ENCODE measurements at places on chromosomes 2 and 18. TPM values are rescaled to one million over a fixed set of nuclear protein-coding genes. Genes with fewer than 3 reads are reported as not detected.
A peak's percentile ranks its signal among the peaks of the same experiment; 100 is the strongest.

Gene GPR17
- total RNA-seq: not detected

Gene FIGN
- 10.8 TPM for total RNA-seq

Gene IL18R1
- total RNA-seq: 22.2 TPM

DNA sequence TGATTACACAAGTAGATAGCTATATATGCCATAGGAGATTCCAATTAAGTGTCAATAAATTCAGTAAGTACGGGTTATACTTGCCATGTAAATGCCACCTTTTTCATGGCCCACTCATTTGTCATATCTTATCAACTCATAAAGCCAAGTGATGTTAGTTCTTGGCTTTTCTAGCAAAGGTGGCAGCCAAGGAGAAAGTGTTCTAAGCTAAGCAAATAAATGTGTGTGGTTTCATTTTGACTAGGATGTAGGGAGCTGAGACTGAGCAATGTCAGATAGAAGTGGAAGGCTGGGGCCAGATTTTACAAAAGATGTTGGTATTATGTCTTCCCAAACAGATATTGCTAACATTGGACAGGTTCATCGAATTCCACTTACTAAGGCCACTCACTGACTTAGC, 952.0 kb downstream of the SLC4A3 start:
- H3K27me3 ChIP-seq: no peaks in the 10 kb centered on the region
- no peak overlapping the region for H3K27ac ChIP-seq
- no peak for DNase-seq
- no peak overlapping the region for H3K4me3 ChIP-seq
- no peaks in the 10 kb centered on the region for H3K36me3 ChIP-seq

DNA sequence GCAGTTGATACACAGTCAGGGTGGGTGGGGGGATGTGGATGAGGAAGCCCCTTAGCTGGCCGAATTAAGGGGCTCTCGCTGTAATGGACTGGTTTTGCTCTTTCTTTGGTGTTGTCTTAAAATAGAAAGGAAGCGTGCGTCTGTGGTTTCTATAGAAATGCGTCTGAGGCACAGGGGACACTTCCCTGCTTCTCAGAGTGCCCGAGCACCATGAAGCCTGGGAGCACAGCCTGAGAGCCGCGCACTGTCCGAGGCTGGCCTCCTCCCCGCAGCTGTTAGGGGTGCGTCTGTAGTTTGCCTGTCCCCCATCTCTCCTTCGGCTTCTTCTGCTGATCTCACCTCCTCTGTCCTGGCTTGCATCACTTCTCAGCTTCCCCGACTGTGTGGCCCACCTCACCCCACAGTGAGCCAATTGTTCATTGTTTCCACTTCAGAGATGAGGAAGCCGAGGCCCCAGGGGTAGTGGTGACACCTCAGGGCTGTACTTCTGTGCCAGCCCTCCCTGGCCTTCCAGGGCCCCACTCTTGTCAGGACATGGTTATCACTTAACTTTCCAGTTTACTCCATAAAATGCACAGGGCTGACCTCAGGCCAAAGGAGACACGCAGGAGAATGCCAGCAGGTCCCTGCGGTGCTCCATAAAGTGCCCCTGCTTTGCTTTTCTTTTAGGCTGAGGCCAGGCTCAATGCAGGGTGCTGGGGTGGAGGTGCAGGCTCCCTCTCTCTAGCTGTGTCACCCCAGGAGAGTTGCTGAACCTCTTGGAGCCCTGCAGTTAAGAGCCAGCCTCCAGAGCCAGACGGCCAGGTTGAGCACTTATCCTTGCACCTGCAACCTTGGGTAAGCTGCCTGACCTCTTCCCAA, 210.6 kb downstream of the SEPTIN10 start:
- peaks cover 7% of the 10 kb centered on the region for H3K36me3 ChIP-seq
- no peak for DNase-seq
- no peak overlapping the region for H3K4me3 ChIP-seq
- H3K4me1 ChIP-seq: peaks cover 11% of the 10 kb centered on the region
- no peak overlapping the region for H3K27ac ChIP-seq

DNA sequence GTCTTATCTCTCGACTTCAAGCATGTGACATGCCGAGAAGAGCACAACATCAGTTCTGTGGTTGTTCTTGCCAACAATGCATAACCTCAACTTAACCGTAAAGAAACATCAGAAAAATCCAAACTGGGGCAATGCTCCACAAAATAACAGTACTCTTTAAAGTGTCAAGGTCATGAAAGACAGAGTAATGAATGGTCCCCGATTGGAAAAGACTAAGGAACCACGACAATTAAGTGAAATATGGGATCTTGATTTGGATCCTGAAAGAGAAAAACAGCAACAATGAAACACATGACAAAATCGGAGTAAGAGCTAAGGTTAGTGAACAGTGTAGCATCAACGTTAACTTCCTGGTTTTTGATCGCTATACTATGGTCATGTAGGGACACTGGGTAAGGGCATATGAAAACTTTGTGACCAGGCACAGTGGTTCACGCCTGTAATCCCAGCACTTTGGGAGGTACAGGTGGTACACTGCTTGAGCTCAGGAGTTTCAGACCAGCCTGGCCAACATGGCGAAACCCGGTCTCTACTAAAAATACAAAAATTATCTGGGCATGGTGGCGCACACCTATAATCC, 55.2 kb downstream of the UNC50 start:
- no peak overlapping the region for H3K27ac ChIP-seq
- DNase-seq: no peak
- H3K4me1 ChIP-seq: no peaks in the 10 kb centered on the region
- H3K36me3 ChIP-seq: no peaks in the 10 kb centered on the region
- no peak overlapping the region for H3K4me3 ChIP-seq

- DNase-seq: no peak
- H3K4me3 ChIP-seq: no peak overlapping the region
- H3K4me1 ChIP-seq: no peaks in the 10 kb centered on the region
Observed at GRCh38 chr2:206616151-206616550, 26.1 kb upstream of the FAM237A start.

DNA sequence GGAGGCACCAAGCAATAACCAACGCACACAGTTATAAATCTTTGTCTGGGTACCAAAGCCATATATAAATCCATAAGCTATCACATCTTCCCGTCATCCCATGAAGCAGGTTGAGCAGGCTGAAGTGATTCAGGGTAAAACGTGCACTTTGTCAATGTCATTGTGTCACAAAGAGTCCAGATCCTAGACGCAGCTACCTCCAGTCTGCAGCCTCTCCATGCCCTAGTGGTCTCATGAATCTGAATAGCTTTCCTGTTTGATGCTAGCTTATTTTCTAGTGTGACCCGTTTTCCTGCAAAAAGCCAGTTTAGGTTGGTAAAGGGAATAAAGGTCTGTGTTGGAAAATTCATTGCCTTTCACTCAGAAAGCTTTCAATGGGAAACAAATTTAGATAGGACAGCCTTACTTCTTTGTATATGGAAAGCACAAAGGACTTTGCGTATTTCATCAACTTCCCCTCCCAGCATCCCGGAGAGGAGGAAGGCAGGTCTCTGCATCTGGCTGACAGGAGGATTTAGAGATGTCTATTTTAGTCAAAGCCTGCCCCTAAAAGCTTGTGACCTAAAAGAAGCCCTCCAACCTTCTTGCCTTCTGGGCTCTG, 222.3 kb upstream of the ARL4C start:
- no peaks in the 10 kb centered on the region for H3K27me3 ChIP-seq
- H3K4me3 ChIP-seq: no peak overlapping the region
- no peaks in the 10 kb centered on the region for H3K4me1 ChIP-seq

DNA sequence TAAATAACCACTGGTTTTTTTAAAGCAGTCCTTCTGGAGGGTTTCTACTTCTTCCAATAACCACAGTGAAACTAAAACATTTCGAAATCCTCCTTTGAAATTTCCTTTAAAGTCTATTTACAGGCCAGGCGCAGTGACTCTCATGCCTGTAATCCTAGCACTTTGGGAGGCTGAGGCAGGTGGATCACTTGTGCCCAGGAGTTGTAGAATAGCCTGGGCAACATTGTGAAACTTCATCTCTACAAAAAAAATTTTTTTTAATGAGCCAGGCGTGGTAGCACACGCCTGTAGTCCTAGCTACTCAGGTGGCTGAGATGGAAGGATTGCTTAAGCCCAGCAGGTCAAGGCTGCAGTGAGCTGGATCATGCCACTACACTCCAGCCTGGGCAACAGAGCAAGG, 15.2 kb downstream of the KIDINS220 start:
- peak overlapping the region; percentile 55 for H3K27ac ChIP-seq
- peaks cover 25% of the 10 kb centered on the region for H3K4me1 ChIP-seq
- H3K4me3 ChIP-seq: peak overlapping the region; percentile 27
- no peak for DNase-seq

DNA sequence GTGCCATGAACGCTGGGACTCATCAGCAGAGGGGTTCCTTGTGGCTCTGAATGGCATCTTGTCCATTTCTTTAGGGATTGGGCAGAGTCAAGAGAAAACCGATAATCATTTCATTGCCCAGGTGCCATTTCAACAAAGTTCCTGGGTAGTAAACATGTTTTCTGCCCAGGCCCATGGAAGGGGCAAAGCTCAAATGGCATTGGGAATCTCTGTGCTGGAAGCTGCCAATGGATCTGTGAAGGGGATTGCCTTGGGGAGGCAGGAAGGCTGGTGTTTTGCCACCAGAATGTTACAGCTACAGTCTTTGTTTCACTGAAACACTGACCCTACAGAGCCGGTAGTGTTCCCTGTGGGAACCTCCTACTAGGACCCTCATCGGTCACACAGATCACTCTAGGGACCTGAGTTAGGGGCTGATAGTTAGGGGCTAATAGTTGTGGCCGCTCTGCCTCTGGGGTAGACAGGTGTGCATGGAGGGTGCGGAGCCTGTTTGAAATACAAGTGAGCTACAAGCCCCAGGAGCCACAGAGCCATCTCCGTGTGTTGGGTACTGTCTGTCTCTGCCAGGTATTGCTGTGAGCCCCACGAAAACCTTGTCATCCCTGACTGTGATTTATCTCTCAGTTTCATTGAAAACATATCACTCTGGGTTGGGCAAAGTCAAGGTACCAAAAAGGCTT, 224.4 kb upstream of the COPS8 start:
- DNase-seq: no peak
- no peaks in the 10 kb centered on the region for H3K36me3 ChIP-seq
- H3K4me1 ChIP-seq: no peaks in the 10 kb centered on the region
- no peak overlapping the region for H3K4me3 ChIP-seq
- H3K27ac ChIP-seq: no peak overlapping the region

DNA sequence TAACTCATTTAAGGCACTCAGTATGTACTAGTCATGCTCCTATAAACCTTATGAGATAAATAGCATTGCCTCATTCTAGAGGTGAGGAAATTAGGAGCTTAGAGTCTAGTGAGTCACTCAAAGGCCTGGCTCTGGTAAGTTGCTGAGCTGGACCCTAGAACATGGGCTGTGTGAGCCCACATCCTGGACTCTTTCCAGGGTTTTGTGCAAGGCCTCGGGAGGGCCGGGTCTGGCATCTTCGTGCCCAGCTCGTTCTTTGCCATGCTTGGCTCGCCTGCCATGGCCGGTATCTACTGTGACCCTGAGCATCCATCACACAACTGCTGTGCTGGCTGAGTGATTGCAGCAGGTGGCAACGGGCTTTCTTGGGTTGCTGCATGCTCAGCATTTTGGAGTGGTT, 168.0 kb downstream of the LPIN1 start:
- H3K27ac ChIP-seq: no peak overlapping the region
- H3K4me3 ChIP-seq: no peak overlapping the region
- no peaks in the 10 kb centered on the region for H3K36me3 ChIP-seq
- H3K27me3 ChIP-seq: no peaks in the 10 kb centered on the region
- no peaks in the 10 kb centered on the region for H3K4me1 ChIP-seq

DNA sequence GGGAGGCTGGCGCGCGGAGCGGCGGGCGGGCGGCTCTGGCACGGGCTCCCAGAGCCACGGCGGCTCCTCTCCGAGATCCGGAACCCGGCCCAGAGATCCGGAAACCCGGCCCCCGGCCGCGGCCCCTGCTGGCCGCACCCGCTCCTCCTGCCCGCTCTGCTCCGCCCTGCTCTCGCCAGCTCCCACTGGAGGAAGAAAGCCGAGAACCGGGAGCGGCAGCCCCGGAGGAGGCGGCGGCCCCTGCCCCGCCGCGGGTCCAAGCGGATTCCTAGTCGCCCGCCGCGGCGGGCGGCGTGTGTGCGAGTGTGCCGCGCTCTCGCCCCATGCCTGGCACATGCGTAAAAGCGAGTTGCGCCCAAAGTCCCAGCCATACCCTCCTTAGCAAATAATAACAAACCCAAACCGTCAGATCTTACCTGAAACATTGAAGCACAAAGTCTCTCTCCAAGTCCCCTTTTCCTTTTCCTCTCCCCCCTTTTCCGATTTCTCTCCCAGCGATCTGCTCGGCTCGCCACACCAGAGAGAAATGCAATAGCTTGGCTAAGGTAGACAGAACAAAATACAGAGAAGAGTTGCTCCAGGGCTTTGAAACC, 108.7 kb upstream of the KCTD1 start:
- peaks cover 23% of the 10 kb centered on the region for H3K4me1 ChIP-seq
- no peaks in the 10 kb centered on the region for H3K27me3 ChIP-seq
- peak overlapping the region; percentile 89 for H3K4me3 ChIP-seq
- peak overlapping the region; percentile 63 for H3K27ac ChIP-seq
- DNase-seq: no peak

- peaks cover 30% of the 10 kb centered on the region for H3K4me1 ChIP-seq
- H3K27me3 ChIP-seq: no peaks in the 10 kb centered on the region
- DNase-seq: no peak
- H3K4me3 ChIP-seq: no peak overlapping the region
Observed at GRCh38 chr2:196399096-196399495, 227.7 kb upstream of the STK17B start.

GRCh38 chr2:197647961-197648690, 27.3 kb downstream of the RFTN2 start:
- H3K27ac ChIP-seq: no peak overlapping the region
- H3K4me1 ChIP-seq: no peaks in the 10 kb centered on the region
- no peaks in the 10 kb centered on the region for H3K27me3 ChIP-seq
- no peak overlapping the region for H3K4me3 ChIP-seq
- H3K36me3 ChIP-seq: peaks cover 12% of the 10 kb centered on the region

DNA sequence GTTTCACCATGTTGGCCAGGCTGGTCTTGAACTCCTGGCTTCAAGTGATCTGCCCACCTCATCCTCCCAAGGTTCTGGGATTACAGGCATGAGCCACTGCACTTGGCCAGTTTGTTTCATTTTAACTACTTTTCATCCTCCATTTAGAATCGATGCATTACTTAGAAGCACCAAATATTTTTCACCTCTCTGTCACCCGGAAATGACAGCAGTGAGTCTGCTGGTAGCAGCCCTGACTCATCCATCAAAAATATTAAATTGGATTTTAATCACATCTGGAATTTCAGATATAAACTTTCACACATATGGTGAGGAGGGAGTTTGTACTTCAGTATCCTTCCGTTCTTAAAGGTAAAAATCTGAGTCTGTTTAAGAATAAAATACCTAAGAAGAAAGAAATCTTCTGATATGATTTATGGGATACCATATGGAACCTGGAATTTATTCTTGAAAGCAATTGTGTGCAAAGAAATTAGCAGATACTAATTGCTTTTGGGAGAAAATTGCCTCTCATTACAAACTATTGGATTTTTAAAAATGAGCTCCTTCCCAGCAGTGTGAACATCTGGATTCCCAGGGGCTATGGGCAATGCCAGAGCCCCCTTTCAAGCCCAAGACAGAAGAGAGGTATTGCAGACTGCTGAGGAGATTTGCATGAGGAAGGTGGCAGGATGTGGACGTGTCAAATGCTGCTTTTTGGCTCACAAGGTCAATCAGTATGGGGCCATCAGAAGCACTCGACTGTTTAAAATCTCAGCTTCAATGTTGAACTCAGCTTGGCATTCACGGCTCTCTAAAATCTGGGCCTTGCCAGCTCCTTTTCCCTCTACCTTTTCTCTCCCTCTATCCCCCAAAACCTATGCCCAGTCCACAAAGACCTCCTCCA, 279.5 kb upstream of the SIX2 start:
- no peak overlapping the region for H3K27ac ChIP-seq
- DNase-seq: no peak
- H3K36me3 ChIP-seq: no peaks in the 10 kb centered on the region
- no peaks in the 10 kb centered on the region for H3K27me3 ChIP-seq
- no peaks in the 10 kb centered on the region for H3K4me1 ChIP-seq
- no peak overlapping the region for H3K4me3 ChIP-seq

- DNase-seq: no peak
- no peak overlapping the region for H3K4me3 ChIP-seq
- H3K4me1 ChIP-seq: peaks cover 4% of the 10 kb centered on the region
- no peak overlapping the region for H3K27ac ChIP-seq
Observed at GRCh38 chr18:79634186-79634585, 45.4 kb upstream of the CTDP1 start.

All from thoracic aorta (tissue), 2 donors.